ENCODE measurements at places on chromosomes 1 and 21.

- DNase-seq, result no peak
These were observed 4.2 kb downstream of the OR2T1 start for GRCh38 chr1:248406721-248407692.

- no peak for DNase-seq
These were observed 36.7 kb upstream of the TARDBP start for GRCh38 chr1:10975567-10976326.

DNA sequence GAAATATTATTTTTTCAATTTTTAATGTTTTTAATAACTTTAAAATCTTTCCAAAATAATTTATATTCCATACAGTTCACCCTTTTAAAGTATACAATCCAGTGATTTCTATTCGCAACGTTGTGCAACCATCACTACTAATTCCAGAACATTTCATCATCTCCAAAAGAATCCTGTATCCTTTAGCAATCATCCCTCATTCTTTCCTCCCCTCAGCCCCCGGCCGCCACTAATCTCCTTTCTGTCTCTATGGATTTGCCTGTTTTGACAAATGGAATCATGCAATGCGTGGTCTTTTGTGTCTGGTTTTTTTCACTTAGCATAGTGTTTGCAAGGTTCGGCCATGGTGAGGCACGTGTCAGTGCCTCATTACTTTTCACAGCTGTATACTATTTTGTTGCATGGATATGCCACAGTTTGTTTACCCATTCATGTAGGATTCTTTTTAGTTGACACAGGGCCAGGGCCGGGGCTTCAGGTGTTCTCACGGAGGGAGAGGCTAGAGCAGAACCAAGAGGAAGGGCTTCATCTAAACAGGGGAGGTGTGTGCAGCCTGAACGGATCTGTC is 40.6 kb upstream of the ZBTB40 start:
- no peak for DNase-seq

DNA sequence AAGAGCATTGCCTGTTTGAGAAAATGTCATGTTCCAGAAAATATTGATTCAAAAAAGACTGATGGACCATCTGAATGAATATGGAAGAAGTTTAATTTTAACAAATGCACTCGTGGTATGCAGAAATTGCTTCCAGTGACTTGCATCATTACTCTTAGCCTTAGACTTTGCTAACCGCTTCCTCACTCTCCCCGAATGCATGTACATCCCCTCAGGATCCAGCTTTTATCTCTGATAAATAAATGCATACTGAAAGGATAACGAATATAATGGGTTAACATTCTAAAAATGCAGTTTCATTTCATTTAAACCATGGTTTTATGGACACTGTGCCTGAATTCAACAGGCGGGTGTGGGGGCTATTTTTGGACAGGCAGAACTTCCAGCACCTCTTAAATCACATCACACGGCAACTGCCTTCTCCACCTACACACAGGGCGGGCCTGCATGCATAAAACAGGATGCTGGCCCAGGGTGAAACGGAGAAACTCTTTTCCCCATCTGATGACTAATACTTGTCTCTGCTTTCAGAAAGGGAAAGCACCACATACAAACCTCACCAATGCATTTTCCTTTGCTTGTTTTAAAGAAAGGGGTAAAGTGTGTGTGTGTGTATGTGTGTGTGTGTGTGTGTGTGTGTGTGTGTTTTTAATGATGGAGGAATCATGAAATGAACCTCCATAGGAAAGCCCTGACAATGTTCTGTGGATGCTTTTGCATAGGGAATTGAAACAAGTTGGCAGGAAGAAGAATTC is 48.7 kb downstream of the SPAG17 start:
- no peak for DNase-seq

GRCh38 chr21:44509539-44509938 is 30.5 kb downstream of the KRTAP10-1 start:
- DNase-seq, result no peak

DNA sequence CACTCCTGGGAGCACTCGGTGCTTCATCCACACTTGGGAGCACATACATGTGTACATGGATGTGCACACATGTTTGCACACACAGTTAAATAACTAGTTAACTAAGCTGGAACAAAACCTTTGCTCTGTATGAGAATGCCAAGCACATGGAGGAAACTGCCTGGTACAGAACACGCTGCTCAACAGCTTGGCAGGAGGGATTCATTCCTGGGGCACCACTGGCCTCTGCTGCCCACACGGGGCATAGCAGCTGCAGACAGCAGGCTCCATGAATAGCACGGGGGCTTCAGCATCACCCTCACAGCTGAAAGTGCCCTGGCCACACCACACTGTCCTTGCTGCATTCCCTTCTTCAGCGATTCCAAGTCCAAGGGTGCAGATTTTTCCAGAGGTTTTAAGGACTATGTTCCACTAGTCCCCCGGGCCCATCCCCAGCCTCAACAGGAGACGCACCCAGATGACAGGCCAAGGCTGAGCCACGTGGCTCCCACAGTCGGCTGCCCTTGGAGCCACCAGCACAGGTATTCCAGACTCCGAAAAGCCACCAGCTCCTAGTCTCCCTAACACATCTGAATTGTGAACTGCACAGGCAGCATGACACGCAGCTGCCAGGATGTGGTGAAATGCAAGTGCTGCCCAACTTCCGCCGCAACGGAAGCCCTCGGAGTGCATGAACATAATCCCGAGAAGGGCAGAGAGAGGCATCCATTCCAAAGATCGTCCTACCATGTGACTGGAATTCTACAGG is 16.9 kb downstream of the NPHP4 start:
- no peak for DNase-seq

GRCh38 chr1:64243757-64244080 is 40.3 kb downstream of the UBE2U start:
- no peak for DNase-seq

GRCh38 chr1:231690059-231690458 is 63.5 kb downstream of the DISC1 start:
- DNase-seq, result no peak

DNA sequence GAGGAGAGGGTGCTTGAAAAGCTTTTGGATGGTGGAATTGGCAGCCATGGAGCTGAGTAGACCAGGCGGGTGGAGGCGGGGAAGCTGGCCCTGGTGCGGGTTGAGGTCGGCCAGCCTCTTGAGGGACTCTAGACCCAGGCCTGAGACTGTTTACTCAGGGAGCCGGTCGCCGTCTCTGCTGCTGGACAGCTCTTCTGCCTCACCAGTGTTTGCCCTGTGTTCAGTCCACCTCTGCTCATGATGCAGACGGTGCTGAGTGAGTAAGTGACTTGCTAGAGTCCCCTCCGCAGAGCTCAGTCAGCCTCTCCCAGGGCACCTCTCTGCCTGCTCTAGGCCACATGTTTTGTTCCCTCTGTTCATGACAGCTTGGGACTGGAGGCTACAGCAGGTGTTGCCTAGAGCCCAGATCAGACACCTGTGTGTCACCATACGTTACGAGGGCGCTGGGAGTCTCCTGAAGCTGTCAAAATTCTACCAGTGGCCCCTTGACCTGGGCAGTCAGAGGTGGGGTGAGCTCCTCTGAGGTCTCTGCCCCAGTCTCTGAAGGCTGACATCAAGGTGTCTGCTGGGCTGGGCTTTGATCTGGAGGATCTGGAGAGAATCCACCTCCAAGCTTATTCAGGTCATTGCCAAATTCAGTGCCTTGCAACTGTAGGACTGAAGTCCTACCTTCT is 73.5 kb upstream of the WNT4 start:
- no peak for DNase-seq

GRCh38 chr21:18265944-18266343 is 21.3 kb downstream of the CHODL start:
- no peak for DNase-seq

- no peak for DNase-seq
These were observed 11.0 kb downstream of the TNN start for GRCh38 chr1:175078629-175079028.

DNA sequence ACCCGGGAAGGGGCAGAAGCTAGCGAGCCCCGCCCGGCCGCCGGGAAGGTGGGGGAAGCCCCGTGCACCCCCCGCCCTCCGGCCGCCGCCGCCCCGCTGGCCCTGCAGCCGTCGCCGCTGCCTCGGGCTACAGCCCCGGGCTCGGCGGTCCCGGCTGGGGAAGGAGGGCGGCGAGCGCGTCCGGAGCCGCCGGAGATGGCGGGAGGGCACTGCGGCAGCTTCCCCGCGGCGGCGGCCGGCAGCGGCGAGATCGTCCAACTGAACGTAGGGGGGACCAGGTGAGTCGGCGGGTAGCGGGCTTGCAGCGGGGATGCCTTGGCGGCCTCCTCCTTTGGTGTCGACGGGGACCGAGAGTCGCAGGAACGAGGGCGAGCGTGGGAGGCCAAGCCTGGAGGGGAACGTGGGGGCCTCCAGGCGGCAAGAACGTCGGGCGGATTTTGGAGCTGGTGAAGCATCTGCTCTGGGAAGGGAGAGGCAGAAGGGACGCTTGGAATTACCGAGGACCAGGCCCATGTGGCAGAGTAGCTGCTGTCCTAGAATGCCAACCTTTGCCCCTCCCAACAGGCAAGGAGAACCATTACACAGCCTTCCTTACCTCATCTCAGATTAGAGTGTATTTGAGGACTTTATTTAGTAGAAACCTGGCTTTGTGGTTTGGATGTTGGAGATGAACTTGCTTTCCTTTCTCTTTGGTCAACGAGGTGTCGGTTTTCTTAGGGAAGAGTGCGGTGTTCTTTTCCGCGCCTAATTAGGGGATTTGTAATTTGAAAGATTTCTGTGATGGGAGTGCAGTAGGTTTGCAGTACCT is 591 bp downstream of the KCTD3 start:
- no peak for DNase-seq

GRCh38 chr1:154221278-154222001 is 685 bp downstream of the UBAP2L start:
- DNase-seq, result peak; percentile 56

GRCh38 chr1:15959827-15960446 is 16.0 kb downstream of the ZBTB17 start:
- DNase-seq, result no peak

GRCh38 chr1:117565745-117566455 is 39.9 kb upstream of the TENT5C start:
- no peak for DNase-seq

- DNase-seq, result no peak
These were observed 432.0 kb downstream of the SETD4 start for GRCh38 chr21:35628316-35628715.

DNA sequence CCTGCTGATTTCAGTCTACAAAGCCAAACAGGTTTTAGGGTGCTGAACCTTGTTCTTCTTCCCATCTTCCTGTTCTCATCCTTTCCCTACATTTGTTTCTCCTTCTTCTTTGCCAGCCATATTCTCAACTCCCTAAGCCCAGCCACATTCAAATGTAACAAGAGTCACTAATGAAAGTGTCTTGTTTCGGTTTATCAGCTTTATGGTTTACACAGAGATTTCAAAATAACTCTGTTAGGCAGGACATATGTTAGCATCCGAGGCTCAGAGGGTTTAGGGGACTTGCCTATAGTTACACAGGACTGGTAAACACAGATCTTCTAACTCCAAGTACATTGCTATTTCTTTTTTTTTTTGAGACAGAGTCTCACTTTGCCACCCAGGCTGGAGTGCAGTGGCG is 61.3 kb downstream of the NDUFS5 start:
- no peak for DNase-seq

DNA sequence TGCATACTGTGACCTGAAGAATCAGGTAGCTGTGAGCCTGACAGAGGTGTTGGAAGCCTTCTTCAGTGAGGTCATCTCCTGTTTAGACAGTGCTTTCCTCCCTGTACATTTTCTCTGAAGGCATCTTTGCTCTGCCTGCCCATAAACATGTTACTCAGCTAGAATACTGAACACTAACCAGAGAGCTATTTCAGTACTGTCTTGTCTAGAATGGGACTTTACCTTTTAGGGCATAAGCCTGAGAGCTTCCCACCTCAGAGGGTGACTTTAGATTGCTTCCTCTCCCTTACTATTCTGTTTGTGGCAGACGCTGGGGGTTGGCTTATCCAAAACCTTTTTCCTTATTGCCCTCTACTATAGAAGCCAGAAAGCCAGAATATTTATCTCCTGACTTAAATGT is 23.3 kb upstream of the ZNF326 start:
- DNase-seq, result no peak

DNA sequence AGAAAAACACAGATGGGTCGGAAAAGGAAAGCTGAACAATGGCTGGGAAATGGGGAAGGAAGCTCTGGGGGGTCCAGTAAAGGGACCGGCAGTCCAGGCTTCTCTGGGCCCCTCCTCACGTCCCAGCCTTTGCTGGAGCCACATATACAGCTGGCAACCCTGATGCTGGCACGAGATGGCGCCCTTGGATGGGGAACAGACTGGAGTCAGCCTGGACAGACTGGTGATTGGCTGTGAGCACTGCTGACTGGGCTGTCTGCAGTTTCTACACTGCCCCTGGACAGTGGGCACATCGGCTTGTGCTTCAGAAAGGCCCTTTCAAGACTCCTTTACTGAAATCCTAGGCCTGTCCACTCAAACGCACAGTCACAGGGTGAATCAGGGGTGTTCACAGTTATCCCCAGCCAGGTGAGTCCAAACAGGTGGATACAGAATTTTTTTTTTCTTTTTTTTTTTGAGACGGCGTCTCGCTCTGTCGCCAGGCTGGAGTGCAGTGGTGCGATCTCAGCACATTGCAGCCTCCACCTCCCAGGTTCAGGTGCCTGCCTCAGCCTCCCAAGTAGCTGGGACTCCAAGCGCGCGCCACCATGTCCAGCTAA is 31.1 kb upstream of the ZBTB40 start:
- peak; percentile 5 for DNase-seq

- no peak for DNase-seq
These were observed 87.9 kb upstream of the SERTAD4 start for GRCh38 chr1:210144736-210145135.

DNA sequence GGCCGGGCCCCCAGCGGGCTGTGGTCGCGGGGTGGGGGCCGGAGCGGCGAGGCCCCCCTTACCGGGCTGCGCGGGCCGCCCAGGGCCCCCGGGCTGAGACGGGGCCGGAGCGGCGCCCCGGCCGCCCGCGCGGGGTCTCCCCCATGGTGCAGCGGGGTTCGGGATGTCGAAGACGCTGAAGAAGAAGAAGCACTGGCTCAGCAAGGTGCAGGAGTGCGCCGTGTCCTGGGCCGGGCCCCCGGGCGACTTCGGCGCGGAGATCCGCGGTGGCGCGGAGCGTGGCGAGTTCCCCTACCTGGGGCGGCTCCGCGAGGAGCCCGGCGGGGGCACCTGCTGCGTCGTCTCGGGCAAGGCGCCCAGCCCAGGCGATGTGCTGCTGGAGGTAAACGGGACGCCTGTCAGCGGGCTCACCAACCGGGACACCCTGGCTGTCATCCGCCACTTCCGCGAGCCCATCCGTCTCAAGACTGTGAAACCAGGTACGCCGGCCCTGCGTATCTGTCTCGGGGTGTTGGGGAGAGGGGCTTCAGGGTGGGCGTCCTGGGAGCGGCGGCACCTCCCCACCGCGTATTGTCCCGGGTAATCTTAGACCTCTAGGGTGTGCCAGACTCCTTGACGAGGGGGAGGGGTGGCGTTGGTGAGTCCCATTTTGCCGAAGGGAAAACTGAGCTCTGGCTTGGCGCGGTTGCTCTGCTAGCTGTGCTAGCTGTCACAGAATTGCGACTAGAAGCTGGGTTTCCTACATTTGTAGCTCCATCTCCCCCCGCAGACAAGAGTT is 745 bp downstream of the MAGI3 start:
- DNase-seq, result no peak

DNA sequence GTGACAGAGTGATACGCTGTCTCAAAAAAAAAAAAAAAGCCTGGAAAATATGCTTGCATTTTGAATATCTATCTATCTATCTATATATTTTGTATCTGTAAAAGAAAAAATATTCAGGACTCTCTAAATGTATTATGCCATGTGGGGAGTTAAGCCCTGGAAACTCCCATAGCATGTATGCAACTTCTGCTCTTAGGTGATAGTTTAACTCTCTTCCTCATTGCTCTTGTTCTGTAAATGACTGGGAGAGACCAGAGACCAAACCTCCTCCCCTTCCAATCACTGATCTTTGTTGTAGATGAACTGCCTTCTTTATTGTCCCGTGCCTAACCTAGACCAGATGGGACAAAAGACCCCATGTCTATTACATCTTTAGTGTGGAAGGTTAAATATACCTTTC is 37.6 kb upstream of the CAMTA1 start:
- no peak for DNase-seq

Measured in stimulated activated CD8-positive, alpha-beta memory T cell treated with anti-CD3 and anti-CD28 coated beads, Interleukin-2, amount 100 ng/mL, for 1 hour (primary cell).